ENCODE measurements at places on chromosomes 11 and 22. TPM values are rescaled to one million over a fixed set of nuclear protein-coding genes. Genes with fewer than 3 reads are reported as not detected.

DNA sequence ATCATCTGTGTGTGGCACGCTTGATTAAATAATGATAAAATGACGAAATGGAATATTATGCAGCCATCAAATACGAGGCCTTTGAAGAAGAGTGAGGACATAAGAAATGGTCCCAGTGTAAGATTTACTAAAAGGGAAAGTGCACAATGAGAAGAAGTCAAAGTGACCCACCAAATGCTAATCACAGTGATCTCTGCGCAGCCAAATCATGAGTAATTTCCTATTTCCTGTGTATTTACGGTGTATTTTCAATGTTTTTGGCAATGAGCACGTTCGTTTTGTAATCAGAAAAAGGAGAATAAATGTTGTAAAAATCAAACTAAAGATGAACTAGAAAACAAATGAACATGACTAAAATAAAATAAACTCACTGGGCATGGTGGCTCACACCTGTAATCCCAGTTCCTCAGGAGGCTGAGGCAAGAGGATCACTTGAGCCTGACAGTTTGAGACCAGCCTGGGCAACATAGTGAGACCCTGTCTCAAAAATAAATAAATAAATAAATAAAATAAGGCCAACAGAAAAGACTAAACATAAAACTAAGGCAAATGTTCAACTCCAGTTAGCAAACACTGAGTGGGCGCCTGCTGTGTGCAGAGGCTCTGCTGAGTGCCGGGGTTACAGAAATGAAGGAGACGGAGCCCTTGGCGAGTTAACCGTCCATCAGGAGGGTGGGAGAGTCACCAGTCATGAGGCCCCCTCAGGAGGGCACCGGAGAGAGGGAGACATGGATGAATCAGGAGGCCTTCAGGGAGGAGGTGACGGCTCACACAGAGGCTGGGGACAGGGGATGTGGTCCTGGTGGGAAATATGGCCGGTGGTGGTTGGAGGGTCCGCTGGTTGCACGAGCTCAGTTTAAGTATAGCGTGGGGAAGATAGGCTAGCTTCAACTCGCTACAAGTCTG, 26.0 kb upstream of the CBX7 start:
- no peak for DNase-seq

Gene TMEM45B
- total RNA-seq, result not detected

Gene LYVE1
- not detected for total RNA-seq

- no peak for DNase-seq
Measured at GRCh38 chr11:77147036-77147315, 18.9 kb downstream of the MYO7A start.

Gene TEX54
- not detected for total RNA-seq

Gene NXPE2
- not detected for total RNA-seq

GRCh38 chr22:25172153-25172552, 27.5 kb upstream of the CRYBB3 start:
- DNase-seq, result peak; percentile 68

Gene SELENOH
- total RNA-seq, result 112 TPM

Gene SART1
- total RNA-seq, result 23.1 TPM

Gene PIH1D2
- total RNA-seq, result 1.3 TPM

DNA sequence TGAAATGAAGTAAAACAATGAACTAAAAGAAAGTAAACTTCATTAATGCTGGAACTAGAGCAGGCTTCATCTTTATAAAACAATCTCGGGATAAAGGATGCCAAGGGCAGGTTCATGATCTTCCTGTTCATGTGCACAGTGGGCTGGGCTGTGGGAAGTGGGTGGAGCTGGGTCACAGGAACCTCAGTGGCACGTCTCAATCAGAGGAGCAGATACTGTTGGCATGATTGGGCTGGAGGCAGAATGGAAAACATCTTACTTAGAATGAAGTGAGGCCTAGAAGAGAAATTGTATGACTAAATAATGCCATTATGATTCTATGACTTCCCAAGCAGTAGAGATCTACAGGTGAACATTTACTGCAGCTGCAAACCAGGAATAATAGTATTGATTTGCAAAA, 45.4 kb upstream of the CALCB start:
- no peak for DNase-seq

DNA sequence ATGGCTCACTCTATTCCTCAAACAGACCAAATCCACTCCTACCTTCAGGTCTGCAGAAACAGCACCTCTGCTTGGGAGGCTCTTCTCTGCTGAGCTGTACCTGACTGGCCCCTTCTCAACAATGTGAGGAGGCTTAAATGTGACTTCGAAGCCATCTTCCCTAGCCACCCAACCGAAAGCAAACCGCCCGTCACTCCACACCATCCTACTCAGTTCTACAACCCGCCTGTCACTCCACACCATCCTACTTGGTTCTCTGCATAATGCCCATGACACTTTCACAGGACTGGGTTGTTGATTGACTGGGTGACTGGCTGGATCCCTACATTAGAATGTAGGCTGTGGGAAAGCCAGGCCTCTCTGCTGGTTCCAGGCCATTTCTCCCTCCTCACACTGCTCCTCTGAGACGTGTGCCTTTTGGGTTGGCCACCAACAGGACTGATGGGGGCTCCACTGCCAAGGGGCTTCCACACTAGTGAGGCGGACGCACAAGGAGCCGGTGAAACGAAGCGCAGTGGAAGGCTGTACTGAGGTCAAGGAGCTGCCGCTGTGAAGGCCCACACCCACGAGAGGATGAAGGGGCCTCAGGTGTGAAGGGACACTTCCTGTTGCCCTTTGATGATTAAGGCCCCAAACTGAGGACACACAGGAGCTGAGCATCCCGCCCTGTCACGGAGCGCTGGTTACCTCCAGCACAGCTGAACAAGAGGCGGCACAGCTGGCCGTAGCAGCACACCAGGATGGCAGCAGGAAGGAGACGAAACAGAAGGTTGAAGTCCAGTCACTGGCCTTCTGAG, 47.5 kb upstream of the SPATA19 start:
- no peak for DNase-seq

DNA sequence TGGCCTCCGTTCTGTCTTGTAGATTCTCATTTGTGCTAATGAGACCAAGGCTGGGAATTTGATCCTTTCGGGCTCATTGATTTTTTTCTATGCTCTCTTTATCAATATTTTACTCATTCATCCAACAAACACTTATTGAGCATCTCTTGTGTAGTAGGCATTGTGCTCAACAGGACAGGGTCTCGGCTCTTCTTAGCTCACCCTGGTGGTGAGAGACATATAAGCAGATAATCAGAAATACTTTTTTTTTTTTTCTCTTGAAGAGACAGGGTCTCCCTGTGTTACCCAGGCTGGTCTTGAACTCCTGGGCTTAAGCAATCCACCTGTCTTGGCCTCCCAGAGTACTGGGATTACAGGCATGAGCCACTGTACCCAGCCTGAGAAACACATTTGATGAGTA, 48.0 kb upstream of the SLC5A1 start:
- DNase-seq, result peak; percentile 61

Gene MUC6
- total RNA-seq, result not detected

Gene OR51G1
- not detected for total RNA-seq

DNA sequence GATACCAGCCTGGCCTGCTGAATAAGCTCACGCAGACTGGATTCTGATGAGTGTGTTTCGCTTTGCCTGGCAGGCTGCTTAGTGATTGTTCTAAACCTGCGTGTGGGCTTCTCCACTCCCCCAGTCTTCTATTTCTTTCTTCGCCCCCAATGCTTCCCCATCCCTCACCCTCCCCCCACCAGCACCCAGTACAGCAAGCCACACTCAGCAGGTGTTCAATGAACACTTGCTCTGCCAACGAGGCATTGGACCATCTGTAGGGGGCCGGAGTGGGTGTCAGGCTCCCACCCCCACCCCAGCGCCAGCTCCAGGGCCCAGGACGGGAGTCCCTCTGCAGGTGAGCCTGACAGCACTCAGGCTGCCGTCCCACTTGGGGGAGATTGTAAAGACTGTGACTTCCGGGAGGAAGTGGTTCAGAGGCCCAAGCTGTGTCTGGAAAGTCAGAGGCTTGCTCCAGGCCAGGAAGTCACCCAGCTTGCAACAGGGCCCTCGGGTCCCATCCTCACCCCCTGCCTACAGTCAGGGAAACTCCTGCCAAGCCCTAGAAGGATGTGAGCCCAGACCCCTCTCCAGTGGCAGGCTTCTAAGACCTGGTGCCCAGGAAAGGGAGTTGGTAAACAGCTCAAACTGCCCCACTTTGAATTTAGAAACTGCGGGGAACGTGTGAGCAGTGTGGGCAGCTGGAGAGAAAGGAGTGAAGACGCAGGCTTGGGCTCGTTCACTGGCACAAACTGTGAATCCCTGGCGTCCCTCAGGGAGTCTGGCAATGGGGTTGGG, 66.3 kb upstream of the PRDM11 start:
- peak; percentile 86 for DNase-seq

Gene NXF1
- total RNA-seq, result 41.1 TPM
